Stimulated activated CD4-positive, alpha-beta T cell treated with anti-CD3 and anti-CD28 coated beads, TNF-alpha, amount 100 ng/mL, for 24 hours (primary cell): ENCODE measurements at places on chromosomes 2 and 18.

GRCh38 chr18:40957533-40958070, 997.4 kb upstream of the PIK3C3 start:
- DNase-seq: no peak

DNA sequence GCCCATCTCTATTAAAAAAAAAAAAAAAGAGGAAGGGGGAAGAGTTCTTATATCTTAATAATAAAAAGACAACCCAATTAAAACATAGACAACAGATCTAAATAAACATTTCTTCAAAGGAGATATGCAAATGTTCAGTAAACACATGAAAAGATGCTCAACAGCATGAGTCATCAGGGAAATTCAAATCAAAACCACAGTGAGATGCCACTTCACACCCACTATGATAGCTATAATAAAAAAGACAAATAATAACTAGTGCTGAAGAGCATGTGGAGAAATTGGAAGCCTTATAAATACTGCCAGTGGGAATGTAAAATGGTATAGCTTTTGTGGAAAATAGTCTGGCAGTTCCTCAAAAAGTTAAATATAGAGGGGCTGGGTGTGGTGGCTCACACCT, 61.5 kb upstream of the CYP20A1 start:
- no peak for DNase-seq

- DNase-seq: no peak
Observed at GRCh38 chr2:57461624-57462023, 585.0 kb upstream of the VRK2 start.

DNA sequence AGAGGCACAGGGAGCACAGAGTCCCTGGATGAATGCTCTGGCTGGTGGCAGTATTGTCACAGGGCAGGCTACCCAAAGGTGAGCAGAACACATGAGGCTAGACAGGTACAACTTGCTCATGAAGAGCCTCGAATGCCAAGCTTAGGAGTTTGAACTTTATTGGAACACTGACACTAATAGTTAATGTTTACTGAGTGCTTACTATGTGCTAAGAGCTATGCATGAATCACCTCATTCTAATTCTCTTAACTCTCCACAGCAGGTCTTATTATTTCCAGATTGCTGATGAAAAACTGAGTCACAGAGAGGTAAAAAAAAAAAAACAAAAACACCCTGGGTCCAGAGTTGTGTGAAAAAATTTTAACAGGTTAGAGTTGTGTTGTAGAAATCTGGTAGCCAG, 6.1 kb upstream of the EMX1 start:
- no peak for DNase-seq
